Tibial artery (tissue), 4 donors: ENCODE measurements at places on chromosomes 12 and 14.

DNA sequence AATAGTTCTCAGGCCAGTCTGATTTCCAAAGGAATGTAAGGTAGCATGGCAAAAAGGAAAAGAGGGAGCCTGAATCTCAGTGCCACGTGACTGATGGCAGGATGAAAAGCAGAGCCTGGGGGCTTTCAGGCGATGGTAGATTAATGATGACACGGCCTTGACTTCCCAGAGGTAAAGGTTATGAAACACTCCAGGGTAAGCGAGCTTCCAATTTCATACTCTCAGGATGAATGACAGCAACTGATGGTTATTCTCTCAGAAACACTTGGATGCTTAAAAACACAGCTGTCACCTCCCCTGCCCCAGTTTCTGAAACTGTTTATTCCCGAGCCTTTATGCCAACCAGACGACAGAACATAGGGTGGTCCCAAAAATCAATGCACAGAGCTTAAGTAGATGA lies 28.8 kb downstream of the GDF11 start:
- DNase-seq, result no peak

DNA sequence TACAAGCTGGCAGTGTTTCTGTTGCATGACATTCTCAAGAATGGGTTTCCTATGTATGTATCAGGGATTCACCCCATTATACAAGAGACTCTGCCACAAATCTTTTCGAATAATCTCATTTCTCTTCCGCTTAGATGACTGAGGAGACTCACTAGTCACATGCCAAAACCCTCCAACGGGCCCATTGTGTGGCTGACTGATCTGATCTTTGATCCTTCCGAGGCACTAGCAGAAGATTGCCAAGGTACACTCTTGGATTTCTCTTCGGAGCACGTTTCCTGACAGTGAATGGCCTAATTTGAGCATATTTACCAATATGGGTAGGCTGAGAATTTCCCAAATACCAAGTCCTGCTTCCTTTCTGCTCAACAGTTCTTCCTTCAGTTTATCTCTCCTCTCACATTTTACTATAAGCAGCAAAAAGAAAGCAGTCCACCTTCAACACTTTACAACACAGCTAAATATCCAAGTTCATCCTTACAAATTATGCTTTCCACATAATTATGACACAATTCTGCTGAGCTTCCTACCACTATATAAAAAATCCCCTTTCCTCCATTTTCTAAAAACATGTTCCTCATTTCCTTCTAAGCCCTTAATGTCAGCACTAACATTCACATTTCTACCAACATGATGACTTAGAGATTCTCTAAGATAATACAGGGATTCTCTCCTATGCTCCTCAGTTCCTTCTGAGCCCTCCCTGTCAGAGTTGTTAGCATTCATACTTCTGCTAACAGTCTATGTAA lies 11.0 kb downstream of the PRPH start:
- no peak for DNase-seq

DNA sequence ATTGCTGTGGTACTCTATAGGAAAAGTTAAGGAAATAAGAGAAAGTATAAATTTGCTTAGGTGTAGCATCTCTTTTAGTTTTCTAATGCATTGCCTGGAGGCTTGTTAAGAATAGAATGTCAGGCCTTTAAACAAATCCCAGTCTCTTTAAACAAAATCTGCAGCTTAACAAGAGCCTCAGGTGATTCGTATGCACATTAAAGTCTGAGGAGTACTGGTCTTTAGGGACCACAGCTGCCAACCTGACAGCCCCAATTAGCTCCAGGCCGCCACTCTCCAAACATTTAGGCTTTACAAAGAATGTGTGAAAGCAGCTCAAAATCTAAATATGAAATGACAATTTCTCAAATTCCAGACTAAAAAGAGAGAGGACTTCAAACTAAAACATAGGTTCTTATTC lies 35.7 kb downstream of the PAWR start:
- no peak for DNase-seq

DNA sequence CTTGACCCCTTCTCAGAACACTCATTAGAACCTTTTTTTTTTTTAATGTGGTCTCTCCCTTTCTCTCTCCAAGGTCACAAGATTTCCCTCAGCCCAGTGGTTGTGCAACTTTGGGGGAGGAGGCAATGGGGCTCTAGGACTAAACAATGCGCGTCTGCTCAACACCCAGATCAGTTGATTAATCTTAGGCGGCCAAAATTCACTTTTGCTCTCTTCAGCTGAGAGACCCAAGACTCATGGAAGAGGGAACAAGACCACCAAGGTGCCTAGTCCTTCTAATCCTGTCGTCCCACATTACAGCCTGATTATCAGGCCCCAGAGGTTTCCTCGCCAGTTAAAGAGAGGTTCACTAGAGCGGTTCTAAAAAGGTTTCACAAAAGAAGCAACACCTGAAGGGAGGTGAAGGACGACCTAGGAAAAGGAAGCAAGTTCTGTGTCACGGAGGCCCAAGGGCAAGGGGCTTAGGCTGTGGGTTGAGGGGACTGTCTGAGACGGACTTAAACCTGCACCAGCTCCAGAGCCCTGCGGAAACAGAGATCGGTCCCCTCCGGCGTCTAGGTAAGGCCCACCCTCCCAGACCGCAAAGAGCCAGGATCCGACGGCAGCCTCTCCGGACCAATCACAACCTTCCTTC lies 824 bp upstream of the TARBP2 start:
- DNase-seq, result peak; percentile 92

DNA sequence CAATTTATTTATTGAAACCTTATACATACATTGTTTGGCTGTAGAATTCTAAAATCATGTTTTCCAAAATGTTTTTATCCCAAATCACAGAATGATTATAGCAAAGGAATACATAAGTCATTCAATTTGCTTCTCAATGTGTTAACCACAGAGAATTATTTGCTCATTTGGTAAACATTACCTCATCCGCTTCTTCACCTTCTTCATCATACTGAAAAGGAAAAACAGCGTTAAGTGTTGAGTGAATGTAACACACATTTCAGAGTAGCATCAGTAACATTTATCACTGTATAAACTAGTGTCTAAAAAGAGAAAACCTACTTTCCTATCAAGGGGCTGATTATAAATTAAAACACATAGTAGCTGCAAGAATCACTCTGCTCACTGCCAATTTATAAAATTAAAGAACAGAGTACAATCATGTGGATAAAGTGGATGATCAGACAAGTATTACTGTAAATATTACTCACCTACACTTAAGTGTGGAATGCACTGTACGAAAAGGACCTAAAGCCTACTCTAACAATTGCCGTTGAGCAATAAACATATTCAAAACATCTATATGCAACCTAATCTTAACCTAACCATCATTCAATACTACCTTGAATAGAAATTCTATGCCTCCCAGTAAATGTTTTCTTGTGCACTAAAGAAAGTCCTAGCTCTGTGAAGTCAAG lies 18.1 kb upstream of the PHLDA1 start:
- no peak for DNase-seq

DNA sequence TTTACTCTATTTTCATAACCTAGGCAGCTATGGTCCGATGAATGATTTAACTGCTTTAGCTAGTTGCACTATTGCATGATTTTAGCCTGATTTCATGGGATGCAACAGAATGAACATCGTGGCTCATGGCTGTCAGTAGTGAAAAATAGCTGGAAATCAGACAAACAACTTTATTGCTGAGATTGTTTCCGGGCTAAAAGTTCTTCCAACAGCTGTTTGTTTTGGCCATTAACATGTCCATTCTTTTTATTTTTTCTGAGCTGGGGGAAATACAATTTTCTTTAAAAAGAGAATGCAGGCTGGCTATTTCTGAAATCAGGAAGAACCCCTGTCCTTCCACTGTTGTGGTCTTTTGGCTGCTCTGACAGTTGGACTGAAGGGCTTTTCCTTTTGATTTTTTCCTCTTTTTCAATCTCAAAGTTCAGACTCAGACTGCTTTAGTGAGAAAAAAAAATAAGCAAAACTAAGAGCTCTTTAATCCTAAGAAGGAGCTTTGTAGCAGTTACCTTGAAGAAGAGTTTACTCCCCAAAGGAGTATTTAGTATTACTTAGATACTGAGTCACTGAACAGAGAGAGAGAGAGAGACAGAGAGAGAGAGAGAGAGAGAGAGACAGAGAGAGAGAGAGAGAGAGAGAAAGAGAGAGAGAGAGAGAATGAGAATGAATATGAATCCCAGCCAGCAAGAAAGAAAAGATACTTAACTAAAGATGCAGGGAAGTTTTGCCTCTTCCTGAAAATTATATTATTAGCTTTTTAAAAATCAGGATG lies at the start of gene NAV3:
NAV3 (plus strand) TSS at position 312 of the 769 bp plus-strand sequence. CDS start 568 bp downstream, outside the sequence.
- no peak for DNase-seq
